Activated CD8-positive, alpha-beta memory T cell treated with anti-CD3 and anti-CD28 coated beads for 1 hour (primary cell): ENCODE measurements at places on chromosomes 2 and 18.

DNA sequence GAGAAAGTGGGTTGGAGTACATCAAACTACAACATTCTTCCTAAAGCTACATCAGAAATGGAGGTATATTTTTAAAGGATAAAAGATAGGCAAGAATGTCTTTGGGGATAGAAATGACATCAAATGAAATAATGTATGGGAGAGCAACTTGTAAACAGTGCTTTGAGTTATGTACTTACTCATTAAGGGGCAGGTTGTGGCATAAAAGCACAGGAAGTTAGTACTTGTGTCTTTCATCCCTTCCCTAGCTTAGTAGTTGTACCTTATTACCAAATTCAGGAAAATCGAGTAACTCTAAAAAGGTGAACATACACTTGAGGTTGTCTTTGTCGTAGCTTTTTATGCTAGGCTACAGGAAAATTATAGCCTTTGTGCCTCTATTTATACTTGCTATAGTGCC, 28.9 kb downstream of the PPP1CB start:
- DNase-seq, result no peak

- no peak for DNase-seq
Observed at GRCh38 chr18:66324616-66325015, 279.3 kb downstream of the CDH19 start.

GRCh38 chr2:33209976-33210375, 263.2 kb downstream of the LTBP1 start:
- DNase-seq, result no peak

DNA sequence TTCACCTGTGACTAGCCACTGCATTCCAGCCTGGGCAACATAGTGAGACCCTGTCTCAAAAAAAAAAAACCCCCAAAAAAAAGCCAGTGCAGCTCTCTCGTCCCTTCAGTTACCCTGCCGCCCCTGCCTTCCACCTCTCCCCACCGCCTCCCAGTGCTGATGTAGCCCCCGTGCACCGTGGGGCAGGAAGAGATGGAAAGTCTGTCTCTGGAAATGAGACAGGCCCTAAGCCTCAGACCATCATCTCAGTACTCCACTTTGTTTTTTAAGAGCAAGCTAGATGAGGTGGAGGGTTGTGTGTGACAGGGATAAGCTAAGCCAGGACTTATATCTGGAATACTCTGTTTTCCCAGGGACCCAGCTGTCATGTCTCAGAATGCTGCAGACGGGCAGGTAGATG, 32.0 kb downstream of the MERTK start:
- no peak for DNase-seq

- no peak for DNase-seq
Observed at GRCh38 chr18:70154591-70155194, 50.8 kb downstream of the RTTN start.

DNA sequence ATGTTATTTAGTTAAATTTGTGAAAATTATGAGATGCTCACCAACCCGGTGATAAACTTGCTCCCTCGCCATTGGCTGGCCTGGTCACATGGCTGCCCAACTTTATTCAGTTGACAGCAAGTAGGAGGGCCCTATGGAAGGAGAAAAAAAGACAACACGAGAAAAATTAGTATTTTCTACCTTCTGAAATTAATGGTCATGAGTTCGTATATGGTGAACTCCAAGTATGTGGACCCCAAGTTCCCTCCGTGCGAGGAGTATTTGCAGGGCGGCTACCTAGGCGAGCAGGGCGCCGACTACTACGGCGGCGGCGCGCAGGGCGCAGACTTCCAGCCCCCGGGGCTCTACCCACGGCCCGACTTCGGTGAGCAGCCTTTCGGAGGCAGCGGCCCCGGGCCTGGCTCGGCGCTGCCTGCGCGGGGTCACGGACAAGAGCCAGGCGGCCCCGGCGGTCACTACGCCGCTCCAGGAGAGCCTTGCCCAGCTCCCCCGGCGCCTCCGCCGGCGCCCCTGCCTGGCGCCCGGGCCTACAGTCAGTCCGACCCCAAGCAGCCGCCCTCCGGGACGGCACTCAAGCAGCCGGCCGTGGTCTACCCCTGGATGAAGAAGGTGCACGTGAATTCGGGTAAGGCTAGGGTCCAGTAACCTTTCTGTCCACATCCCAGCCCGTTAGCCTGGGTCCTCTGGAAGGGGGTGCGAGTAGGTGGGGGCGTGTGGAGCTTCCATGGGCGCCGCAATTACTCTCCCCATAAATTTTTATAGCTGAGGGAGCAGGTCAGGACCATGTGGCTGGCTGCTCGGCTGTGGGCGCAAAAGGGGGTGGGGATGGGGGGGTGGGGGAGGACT, at the start of gene HOXD4:
Gene HOXD4, plus strand, starts transcription at position 109 of the 846 bp plus-strand sequence. Its CDS starts 84 bp downstream, at position 193.
- DNase-seq, result no peak

GRCh38 chr2:147135376-147135775, 709.5 kb upstream of the ACVR2A start:
- DNase-seq, result no peak

GRCh38 chr2:29075894-29076705, 1.8 kb upstream of the PCARE start:
- DNase-seq, result no peak

- no peak for DNase-seq
Observed at GRCh38 chr18:24633121-24633520, 172.7 kb downstream of the HRH4 start.

DNA sequence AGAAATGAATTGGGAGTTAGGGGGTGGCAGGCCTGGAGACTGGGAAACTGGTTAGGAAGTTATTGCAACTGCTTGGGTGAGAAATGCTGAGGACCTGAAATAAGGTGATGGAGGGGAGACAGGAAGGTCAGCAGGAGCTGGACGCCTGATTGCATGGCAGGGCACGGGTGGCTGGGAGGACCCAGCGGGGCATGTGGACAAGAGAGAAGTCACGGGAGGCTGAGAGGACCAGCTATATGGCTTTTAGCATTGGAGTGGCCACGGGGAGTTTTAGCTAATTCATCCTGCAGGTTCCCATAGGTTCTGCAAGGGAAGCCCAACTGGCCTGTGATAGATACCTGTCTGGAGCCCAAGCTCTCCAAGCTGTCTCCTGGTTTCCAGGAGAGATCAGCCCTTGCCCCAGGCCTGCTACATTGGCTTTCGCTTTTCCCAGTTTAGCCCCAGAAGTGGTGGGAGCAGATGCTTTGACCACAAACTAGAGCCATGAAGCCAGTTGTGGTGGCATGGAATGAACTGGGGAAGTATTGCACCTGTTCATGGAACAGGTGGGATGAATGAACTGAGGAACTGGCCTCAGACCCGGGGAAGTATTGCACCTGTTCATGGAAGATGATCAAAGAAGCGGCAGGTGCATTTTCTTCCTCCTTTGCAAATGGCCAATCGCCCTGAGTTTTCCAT, 93.6 kb upstream of the TAF1B start:
- no peak for DNase-seq

- no peak for DNase-seq
Observed at GRCh38 chr2:172088245-172089004, 3.1 kb downstream of the DLX1 start.

DNA sequence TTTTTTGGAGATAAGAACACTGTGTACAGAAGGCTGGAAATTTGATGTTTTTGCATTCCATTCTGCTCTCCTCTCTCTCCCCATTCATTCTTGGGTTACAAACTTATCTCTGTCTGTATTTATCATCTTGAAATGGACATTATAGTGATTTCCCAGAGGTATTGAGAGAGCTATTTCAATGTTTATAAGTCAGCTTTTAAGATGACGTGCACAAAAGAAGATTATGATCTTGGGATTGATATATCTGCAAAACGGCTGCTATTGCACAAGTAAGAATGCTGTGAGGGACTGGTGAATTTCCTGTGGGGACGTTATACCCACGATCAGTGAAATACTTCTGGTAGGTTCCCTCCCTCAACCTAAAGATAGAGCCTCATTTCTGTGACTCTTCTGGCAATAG, 61.0 kb upstream of the DTNA start:
- no peak for DNase-seq

- no peak for DNase-seq
Observed at GRCh38 chr2:63834401-63834800, 7.3 kb upstream of the UGP2 start.

DNA sequence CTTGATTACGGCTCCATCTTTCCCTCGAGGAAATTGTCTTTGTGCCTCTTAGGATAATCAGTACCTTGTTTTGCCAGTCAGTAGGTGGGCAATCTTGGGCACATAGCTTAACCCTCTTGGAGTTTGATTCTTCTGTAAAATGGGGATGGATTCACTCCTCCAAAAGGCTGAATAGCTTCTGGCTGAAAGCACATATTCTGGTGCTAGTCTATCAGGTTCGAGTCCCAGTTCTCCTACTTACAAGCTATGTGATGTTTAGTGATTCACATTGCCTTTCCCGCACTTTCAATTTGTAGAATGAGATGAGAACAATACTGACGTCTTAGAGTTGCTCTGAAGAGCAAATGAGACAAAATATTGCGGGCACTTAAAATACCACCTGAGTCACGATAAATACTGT, 43.9 kb downstream of the ATIC start:
- DNase-seq, result no peak

GRCh38 chr2:37833423-37833822, 91.7 kb upstream of the RMDN2 start:
- no peak for DNase-seq

GRCh38 chr2:69979902-69980807, 18.7 kb upstream of the ASPRV1 start:
- DNase-seq, result no peak

DNA sequence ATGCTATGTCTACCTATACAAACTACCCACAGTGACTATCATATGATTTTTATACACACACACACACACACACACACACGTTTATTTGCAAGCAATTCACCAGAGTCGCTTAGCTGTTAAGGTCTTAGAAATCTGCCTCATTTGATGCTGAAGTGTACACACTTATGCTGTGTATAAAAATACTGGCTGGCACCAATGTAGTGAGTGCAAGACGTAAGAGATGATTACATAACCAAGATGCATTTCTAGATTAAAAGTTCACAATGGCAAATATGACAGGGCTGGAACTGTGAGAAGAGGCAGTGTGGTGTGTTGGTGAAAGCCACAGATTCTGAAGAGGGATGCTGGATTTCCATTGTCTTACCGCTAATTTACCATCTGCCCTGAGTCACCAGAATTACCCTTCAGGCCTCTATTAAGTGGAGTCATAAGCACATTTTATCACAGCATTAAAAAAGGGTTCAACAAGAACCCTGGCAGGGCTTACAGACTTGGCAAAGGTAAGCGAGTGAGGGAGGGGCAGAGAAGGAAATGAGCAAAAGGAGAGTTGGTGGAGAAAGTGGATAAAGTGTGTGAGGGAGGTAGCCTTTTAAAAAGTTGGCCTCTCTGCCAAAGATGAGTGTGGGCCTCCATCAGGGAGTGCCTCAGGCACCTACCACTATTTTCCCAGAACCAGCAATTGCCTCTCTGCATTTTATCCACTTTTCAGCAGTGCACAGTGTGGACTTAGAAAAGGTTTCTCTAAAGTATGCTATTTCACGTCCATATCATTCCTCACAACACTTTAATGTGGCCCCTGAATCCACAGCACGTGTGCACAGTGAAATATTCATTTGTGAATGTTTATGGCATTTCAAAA, 21.5 kb downstream of the MEIS1 start:
- no peak for DNase-seq

DNA sequence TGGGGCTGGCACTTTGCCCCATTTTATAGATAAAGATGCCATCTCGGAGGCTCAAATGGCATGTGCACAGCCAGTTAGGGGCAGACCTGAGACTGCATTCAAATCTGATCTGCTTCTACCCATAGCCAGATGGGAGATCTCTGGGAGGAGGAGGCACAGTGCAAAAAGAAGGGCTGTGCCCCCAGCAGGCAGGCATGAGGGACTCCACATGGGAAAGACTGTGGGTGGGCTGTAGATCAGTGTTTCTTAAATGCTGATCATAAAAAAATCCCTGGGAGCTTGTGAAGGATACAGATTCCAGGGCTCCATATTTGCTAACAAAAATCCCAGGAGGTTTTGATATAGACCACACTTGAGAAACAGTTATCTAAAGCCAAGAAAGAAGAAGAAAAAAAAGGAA, 15.2 kb downstream of the PAX8 start:
- no peak for DNase-seq
